ENCODE measurements at places on chromosomes 13 and 19.

- DNase-seq = no peak
These were observed 5.2 kb upstream of the TBXA2R start for GRCh38 chr19:3611841-3612240.

- peak; percentile 95 for DNase-seq
These were observed 1.5 kb upstream of the IGSF23 start for GRCh38 chr19:44611812-44612295.

- DNase-seq = no peak
These were observed 49.9 kb downstream of the KCTD12 start for GRCh38 chr13:76836311-76836710.

DNA sequence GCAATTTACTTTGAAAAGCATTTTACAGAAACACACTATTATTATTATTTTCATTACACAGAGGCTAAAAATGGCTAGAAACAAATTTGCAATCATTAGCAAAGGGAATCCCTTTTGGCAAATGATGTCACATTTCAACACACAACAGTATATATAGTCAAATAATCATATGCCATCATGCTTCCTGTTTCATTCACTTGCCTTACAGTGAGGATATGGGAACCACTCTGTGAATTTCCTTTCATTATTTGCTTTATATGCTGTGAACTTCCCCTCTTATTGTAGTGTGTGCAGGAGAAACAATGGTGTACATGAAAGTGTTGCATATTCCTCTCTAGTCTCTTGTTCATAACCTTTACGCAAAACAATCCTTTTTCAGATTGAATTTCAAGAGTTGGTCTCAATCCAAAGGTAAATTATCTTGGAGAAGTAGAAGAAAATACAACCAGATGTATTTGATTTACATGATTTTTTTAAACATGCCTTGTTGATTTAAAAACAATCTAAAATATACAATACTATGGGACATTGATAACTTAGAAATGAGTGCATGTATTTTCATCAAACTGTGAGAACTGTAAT lies 657.3 kb downstream of the EFNB2 start:
- DNase-seq = no peak

DNA sequence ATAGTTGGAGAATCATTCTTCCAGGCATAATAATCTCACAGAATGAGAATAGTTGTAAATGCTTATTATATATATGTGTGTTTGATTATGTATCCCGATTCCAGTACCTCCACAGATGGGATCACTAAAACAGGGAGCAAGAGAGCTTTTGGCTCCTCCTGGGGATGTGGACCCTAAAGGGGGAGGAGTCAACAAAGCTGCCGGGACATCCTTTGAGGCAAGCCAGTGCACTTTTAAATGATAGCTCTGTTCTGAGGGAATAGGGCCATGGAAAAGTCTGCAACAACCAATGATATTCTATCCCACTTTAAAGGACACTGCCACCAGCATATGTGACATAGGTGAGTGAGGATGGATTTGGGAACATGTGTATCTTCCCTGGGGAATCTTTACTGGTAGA lies 40.8 kb downstream of the SLITRK5 start:
- no peak for DNase-seq

DNA sequence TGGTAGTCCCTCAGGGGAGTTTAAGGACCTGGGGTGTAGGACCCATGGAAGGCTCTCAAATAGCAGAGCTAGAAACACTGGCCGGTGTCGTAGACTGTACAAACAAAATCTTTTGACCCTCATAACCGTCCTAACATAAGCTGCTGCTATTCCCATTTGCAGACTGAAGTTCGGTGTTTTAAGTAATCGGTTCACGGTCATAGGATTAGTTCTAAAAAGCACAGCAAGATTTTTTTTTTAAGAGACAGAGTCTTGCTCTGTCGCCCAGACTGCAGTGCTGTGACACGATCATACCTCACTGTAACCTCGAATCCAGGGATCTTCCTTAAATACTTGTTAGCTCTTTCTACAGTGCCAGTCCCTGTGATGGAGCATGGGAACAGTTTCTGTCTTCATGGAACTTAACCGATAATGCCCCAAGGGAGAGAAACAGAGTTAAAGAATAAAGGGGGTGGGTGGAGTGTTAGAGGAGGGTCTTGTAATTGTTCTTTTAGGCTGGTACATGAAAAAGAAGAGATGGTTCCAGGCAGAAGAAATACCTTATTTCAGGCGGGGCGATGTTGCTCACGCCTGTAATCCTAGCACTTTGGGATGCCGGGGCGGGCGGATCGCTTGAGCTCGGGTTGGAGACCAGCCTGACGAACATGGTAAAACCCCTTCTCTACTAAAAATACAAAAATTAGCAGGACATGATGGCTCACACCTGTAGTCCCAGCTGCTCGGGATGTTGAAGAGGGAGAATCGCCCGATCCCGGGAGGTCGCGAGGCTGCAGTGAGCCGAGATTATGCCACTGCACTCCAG lies 475 bp upstream of the ZC3H4 start:
- no peak for DNase-seq

- DNase-seq = no peak
These were observed 5.9 kb downstream of the SELENOV start for GRCh38 chr19:39520541-39521484.

GRCh38 chr19:43782689-43783231 lies 2.0 kb upstream of the KCNN4 start:
- no peak for DNase-seq

DNA sequence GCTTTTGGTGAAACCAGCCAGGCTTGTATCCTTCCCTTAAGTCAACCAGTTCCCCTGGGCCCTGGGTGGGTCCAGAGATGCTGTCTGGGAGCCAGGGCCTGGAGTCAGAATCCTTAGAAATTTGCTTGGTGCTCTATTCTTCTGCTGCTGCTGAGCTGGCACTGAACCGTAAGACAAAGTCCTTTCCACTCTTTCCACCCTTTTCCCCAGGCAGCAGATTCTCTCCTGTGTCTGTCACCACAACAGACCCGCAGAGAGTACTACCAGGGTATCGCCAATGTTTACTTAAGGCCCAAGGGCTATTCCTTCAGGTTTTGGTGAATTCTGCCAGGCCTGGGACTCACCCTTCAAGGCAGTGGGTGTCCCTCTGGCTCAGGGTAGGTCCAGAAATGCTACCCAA lies 12.2 kb downstream of the IFT88 start:
- DNase-seq = no peak

DNA sequence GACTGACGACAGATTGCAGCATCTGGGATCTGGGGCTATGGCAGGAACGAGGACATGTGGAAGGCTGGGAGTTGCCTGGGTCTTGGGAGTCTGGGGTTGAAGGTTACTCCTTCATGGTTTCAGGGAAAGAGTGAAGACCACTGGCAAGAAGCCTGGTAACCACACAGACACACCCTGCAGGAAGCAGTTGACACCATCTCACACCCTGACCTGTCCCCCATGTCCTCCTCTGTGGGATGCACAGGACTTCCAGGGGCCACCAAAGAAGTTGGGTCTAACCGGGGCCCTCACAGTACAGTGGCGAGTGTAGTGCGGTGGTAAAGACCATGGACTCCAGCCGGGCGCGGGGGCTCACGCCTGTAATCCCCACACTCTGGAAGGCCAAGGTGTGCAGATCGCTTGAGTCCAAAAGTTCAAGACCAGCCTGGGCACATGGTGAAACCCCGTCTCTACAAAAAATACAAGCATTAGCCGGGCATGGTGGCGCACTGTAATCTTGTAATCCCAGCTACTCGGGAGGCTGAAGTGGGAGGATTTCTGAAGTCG lies 10.6 kb upstream of the FFAR2 start:
- DNase-seq = no peak

- DNase-seq = no peak
These were observed 353.8 kb downstream of the ENOX1 start for GRCh38 chr13:43432958-43433357.

- no peak for DNase-seq
These were observed at the start of gene RUBCNL for GRCh38 chr13:46387064-46387851. TSS of gene RUBCNL (minus strand) at chr13:46387252. CDS start at chr13:46372475, 14,777 bp downstream.

DNA sequence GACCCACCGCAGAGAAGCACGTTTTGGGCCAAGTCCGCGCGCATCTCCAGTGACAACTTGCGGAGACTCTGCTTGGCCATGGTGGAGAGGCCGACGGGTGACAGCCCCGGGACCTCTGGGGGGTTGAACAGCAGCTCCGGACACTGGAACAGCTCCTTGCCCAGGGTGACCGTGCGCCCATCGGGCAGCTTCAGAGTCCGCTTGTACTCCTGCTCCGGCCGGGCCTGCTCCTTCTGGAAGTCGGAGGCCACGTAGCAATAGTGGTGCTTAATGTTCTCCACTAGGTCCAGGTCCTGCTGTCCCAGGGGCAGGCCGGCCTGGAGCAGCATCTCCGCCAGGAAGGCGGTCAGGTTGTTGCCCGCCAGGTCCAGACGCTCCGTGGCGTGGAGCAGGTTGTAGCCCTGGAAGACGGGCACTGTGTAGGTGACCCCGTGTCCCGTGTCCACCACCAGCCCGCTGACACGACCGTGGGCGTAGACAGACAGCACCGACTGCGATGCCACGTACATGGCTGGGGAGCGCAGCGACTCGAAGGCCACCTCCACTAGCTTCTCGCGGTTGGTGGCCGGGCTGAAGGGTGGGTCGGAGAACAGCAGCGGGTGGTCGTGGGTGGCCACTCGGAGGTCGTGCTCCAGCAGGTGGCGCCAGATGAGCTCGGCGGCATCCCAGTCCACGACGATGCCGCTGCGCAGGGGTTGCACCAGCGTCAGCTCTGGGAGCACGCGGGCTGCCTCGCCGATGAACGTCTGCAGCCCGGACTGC lies 743 bp downstream of the ACTL9 start:
- no peak for DNase-seq

DNA sequence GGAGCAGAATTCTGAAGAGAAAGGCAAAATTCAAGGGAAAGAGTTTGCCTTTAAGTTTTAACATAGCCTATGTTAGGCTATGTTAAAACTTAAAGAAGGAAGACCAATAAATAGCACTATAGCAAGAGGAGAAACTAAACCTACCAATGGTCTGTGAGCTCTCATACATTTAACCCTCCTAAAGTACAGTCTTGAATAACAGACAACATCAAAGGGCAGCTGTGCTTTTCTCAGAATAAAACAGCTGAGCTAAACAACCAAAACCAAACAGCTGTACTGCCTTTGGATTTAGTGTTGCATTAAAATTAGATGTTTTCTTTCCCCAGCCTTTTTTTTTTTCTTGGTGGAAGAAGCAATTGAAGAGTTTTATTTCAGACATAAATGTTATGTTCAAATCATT lies 34.0 kb downstream of the KLF5 start:
- DNase-seq = no peak

DNA sequence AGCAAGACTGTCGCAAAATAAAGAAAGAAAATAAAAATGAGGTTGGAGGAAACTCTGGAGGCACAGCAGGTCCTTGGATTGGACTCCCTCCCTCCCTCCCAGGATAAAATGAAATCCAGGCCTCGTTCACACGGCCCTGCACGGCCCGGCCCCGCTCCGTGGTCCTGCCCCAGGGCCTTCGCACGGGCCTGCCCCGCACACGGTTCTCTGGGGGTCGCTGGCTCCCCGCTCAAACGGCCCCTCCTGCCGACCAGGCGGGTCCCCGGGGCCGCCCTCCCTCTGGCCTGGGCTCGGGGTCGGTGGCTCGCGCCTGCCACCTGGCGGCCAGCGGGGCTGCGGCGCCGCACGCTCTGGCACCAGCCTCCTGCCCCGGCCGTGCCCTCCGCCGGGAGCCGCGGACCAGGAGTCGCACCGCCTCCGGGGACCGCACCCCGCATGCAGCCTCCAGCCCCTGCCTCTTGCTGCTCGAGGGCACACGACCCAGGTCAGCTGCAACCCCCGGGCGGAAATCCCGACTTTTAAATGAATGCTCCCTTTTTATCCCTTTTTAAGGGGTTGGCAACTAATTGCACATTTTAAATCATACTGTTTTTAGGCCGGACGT lies 1.5 kb upstream of the WDR18 start:
- DNase-seq = peak; percentile 32

DNA sequence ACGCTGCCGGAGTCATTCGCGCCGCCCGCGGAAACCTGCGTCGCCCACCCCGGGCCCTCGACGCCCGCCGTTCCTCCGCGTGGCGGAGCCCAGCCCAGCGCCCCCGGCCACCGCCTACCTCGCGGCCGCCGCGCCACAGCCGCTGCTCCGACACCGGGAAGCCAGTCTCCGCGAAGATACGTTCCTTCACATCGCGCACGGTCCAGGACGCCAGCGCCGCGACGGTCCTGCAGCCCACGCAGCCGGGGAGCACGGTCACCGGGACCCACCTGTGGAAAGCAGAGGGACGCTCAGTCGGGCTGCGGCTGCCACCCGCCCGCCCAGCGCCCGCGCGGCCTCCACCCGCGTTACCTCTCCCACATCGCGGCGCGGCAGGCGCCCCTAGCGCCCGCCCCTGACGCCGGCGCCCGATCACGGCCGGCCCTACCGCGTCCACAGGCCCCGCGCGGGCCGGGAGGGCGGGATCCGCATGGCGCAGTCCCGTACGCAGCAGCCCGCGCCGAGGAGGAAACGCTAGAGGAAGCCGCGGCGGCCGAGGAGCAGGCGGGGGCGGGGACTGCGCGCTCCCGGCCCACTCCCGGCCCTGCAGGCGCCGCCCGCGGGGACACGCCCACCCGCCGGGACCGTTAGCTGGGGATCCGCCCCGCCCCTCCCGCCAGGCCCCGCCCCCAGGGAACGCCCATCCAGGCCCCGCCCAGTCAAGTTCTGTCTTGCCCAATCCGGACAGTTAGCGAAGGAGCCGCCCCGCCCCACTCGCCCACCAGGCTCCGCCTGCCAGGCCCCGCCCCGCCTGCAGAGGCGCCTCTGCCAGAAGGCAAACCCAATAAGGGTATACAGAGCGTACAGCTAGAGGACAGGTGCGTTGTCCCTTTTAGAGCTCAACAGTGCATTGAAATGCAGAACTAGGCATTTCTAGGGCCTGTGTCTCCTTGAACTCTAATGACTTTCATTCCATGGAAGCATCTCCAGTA lies 58.2 kb downstream of the SACS start:
- peak; percentile 21 for DNase-seq

- DNase-seq = no peak
These were observed 1.4 kb downstream of the ARHGEF18 start for GRCh38 chr19:7349961-7350711.

GRCh38 chr13:113273851-113274590 lies 23.0 kb upstream of the LAMP1 start:
- no peak for DNase-seq

GRCh38 chr13:39655041-39655568 lies 357 bp upstream of the COG6 start:
- no peak for DNase-seq

GRCh38 chr13:98771838-98772611 lies 19.6 kb upstream of the SLC15A1 start:
- DNase-seq = no peak

- DNase-seq = no peak
These were observed 104.0 kb downstream of the ATP11A start for GRCh38 chr13:112793545-112794445.

Data from NCI-H1417 treated with DMSO at 0.1 percent for 48 hours (cell line).